Activated CD4-positive, alpha-beta T cell treated with anti-CD3 and anti-CD28 coated beads, Interleukin-10, Interleukin-2, amounts not matched to agents 100 ng/mL and 50 ng/mL, durations not matched to agents 16 hours and 8 hours (primary cell): ENCODE measurements at places on chromosomes 13 and 19.

GRCh38 chr19:3698386-3698950 lies 1.8 kb downstream of the PIP5K1C start:
- DNase-seq: no peak

GRCh38 chr13:24381541-24382265 lies 72.3 kb downstream of the C1QTNF9 start:
- no peak for DNase-seq

DNA sequence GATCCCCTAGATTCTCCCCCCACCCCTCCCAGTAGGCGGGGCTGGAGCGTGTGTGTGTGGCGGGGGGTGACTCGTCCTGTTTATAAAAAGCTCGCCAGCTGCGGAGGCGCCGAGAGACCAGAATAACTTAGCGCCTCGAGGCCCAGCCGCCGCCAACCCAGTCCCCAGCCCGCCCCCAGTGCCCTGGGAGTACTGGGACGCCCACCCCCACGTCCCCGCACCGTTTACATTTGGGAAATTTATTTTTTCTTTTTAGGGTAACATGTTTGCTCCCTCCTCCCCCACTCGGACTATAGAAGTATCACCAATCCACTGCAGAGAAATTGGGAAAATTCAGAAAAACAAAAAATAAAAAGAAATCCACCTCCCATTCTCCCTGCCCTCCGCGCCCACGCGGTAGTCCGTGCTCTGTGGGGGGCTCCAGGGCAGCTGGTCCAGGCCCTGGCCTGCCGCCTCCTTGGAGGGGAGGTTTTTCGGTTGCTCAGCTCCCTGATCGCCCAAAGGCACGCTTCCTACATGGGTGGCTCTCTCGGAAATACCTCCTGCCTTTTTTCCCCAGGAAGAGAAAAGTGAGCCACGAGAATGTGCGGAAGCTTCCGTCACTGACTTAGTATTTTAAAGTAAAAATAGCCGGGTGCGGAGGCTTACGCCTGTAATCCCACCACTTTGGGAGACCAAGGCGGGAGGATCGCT lies 1.5 kb upstream of the RAB3A start:
- peak; percentile 42 for DNase-seq

GRCh38 chr19:48664476-48664875 lies 8.3 kb downstream of the NTN5 start:
- no peak for DNase-seq

GRCh38 chr13:25816239-25816638 lies 235.6 kb downstream of the SHISA2 start:
- no peak for DNase-seq

GRCh38 chr19:4952945-4953344 lies 16.0 kb upstream of the KDM4B start:
- DNase-seq: no peak

DNA sequence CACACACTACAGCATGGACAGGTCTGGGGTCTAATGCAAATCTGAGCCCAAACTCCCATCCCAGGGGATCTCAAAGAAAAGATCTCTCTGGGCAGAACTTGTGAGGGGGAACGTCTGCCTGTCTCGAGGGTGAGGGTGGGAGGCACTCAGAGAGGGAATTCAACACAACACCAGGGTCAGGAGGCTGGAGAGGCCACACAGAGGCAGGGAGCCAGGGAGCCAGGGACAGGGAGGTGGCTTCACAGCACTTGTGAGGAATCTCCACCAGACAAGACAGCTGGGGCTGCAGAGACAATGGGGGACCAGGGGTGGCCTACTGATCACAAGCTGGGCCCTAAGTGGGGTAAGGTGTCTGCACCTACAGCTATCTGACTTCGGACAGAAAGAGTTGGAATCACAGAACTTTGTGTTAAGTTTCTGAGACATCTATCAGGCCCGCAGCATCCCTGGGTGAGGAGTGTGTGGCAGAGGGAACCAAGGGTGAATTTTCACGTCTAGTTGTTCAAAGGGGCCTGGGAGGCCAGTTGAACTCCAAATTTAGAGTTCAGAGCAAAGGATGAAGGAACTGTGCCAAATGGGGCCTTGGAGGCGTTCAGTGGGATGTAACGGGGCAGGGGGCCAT lies 12.7 kb upstream of the AKAP8L start:
- no peak for DNase-seq

- DNase-seq: no peak
These were observed 66.6 kb upstream of the ZNF527 start for GRCh38 chr19:37304190-37304883.

GRCh38 chr13:77865622-77866021 lies 53.0 kb downstream of the EDNRB start:
- no peak for DNase-seq

DNA sequence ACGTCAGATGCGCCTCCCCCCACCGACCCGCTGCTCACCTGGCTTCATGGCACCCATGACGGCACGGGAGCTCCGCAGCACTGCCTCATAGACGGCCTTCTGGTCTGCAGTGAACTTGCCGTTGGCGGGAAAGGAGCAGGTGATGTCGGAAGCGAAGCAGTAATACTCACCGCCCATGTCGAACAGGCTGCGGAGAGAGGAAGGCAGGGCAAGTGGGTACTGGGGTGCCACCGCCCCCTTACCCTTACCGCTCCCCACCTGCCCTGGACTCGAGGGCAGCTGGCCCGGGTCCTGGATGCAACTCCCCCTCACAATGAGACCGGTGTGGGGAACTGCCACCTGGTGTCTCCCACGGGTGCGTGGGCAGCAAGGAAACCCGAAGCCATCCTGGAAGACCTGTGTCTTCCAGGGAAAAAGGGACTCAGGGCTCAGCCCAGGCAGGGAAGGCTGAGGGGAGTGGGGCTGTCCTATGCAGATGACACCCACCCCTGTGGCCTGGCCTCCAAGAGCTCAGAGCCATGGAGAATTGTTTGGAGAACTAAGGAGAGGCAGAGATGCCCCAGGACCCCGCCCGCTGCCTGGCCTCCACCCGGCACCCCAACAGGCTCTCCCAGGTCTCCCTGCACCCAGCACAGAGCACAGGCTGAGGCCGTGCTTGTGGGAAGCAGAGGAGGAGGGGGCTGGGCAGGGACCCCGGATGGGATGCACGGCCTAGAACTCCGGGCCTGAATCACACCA lies 28.3 kb downstream of the CEBPG start:
- no peak for DNase-seq

- no peak for DNase-seq
These were observed 18.6 kb downstream of the C19orf81 start for GRCh38 chr19:50667759-50668231.

DNA sequence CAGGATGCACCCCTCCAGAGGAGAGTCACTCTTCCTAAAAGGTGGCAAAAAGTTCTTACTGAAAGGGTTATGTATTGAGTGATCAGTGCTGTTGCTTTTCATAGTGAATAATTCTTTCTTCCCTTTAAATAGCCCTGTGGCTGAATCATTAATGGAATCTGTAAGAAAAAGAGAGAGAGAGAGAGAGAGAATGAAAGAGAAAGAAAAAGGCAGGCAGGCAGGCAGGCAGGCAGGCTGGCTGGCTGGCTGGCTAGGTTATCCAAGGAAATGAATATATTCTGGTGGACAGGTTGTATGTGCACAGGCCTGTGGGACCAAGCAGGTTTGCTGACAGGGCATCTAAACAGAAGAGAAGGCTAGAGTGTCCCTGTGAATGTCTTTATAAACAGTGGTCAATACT lies 100.5 kb downstream of the DLEU7 start:
- no peak for DNase-seq

GRCh38 chr13:85935868-85936467 lies 136.7 kb upstream of the SLITRK6 start:
- no peak for DNase-seq

DNA sequence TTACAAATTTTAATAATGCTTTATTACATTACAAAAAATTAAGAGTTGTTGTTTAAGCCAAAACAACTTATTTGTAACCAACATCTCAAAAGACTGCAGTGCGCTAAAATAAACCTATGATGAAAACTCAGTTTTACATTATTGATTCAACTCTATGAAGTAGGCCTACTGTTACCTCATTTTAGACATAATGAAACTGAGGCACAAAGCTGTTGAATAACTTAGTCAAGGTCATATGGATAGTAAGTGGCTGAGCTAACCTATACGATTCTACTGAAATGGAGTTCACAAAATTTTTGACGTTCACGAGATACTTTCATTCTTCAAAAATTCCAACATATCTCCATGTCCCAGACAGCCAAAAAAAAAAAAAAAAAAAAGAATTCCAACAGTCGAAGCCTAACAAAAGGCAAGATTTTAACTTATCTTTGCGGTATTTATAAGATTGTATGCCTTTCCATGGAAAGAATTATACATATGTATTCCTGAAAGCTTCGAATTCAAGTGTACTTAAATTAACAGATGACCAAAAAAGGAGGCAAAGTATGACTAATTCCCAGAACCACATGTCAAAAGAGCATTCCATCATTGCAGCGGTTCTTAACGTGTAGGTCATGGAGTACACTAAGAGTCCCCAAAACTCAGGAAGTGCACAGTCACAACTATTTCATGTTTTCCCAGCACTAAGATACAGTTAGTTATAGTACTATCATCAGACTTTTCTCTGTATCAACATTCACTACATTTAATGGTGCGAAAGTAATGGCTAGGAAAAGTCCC lies 69.4 kb downstream of the PSPC1 start:
- DNase-seq: peak; percentile 85

DNA sequence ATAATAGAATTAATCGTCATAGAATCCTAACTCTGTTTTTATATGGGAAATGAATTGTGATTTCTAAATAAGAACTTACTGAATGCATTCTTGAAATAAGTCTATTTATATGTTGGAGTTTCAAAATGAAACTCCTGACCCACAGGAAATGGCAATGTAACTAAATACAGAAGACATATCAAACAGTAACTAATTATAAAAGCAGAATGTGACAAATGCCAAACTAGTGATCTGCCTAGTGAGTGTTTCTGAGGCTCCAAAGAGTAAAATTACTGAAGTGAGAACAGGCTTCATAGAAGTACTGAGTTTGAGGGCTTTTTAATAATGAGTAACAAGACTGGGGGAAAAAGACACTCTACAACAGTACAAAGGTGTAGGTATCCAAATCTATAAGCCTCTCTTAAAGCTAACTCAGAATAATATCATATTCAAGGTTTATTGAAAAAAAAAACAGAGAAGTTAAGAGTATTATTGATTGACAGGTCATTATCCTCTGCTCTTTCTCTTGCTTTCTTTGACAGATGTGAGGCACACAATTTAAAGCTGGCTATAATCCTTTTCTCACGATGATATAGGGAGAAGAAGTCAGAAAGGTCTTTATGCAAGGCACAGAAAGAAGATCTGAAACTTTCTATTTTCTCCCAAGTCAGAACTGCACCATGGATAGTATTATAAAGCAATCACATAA lies 17.4 kb upstream of the ATXN8OS start:
- DNase-seq: no peak
